ENCODE measurements at places on chromosomes 4 and X.
A peak's percentile ranks its signal among the peaks of the same experiment; 100 is the strongest.

GRCh38 chr4:114659386-114660008 lies 60.9 kb downstream of the UGT8 start:
- peak; percentile 1 for DNase-seq

DNA sequence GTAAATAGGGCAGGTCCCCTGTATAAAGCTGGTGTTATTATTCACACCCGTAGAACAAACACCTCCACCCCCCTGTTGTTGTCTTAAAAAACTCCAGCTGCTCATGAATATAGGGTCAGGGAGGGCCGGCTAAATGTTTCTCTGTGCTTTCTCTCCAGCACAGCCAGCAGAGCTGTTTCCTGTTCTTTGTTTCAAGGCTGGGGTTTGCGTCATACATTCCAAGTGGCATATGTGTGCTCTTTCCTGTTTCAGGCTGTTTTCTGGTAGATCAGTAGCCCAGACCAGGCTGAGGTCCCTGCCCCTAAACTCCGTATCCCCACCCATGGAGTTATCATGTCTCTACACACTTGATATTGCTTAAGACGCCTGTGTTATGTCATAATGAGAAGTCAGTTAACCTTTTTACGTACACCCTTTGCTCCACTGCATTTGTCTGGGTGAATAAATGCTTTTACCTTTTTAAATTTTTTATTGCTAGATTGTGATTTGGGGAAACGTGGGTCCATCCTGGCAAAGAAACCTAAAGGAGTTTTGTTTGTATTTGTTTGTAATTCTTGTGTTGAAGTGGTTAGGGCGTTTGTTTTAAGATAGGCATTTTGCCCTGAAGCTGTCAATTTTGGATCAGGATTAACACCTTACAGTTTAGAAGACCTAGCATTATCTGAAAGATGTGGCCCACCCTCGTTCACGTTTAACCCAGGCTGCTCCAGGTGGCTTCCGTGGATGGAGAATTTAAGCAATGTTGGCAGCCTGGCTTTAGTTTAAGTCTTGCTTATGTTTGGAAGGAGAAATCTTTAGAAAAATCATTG lies 3.3 kb downstream of the KLF3 start:
- DNase-seq, result peak; percentile 74

GRCh38 chr4:76895619-76896018 lies 2.3 kb downstream of the SOWAHB start:
- DNase-seq, result no peak

- DNase-seq, result no peak
These were observed 65.7 kb downstream of the LINC00632 start for GRCh38 chrX:140775211-140775610.

DNA sequence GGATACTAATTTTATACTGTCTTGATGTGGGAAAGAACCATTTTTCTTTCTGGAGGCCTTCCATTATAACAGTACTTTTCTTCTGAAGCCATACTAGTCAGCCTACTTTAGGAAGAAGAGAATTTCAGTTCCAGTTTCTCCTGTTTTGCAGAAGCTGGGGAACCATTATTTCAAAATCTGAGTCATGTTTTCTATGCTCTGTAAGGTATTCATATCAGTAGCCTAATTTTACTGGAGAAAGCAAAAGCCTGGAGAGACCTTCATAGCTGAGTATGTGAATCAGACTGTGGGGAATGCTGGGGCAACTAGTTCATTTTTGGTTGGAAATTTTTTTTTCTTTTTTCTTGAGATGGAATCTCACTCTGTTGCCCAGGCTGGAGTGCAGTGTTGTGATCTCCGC lies 22.4 kb downstream of the AFF1 start:
- DNase-seq, result no peak

- DNase-seq, result no peak
These were observed 851.7 kb upstream of the PCDH10 start for GRCh38 chr4:132297346-132297745.

DNA sequence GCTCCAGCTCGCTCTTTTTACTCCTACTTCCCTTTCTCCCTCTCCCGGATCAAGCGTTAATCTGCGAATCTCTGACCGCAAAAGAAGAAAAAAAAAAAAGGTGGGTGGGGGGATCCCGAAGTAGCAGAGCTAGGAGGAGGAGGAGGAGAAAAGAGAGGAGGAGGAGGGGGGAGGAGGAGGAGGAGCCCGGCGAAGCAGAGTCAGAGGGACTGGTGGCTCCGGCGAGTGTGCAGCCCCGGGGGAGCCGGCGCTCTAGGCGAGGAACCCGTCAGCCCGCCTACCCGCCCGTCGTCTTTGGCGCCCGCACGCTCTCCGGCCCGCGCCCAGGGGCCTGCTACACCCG lies at the start of gene NHSL2:
TSS of gene NHSL2 (plus strand) at position 203 of the 343 bp plus-strand sequence.
- DNase-seq, result no peak

- DNase-seq, result no peak
These were observed 347.5 kb downstream of the NKX6-1 start for GRCh38 chr4:84151574-84151973.

- no peak for DNase-seq
These were observed 78.8 kb upstream of the FAT4 start for GRCh38 chr4:125235971-125236370.

- no peak for DNase-seq
These were observed 112.1 kb downstream of the MGST2 start for GRCh38 chr4:139777757-139778156.

GRCh38 chrX:133414406-133415275 lies 648 bp downstream of the GPC4 start:
- no peak for DNase-seq

DNA sequence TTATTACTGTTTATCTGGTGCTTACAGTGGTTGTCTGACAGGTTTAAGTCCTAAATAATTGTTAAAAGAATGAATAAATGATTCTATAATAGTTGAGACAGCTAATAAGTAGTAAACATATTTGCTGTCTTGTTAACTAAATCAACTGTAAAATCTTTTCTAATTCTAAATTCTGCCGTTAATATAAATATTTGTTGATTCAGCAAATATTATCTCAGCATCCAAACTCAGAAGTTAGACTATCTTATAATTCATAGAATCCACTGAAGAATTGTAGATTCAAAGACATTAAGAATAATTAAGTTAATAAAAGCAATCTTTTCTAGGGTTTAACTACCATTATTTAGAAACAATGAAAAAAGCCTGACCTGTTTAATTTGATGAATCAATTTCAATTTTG lies 256.3 kb downstream of the BMPR1B start:
- DNase-seq, result no peak

- no peak for DNase-seq
These were observed 134.6 kb upstream of the NPY2R start for GRCh38 chr4:155073852-155074251.

- no peak for DNase-seq
These were observed 1.3 kb downstream of the SMIM20 start for GRCh38 chr4:25915353-25915705.

DNA sequence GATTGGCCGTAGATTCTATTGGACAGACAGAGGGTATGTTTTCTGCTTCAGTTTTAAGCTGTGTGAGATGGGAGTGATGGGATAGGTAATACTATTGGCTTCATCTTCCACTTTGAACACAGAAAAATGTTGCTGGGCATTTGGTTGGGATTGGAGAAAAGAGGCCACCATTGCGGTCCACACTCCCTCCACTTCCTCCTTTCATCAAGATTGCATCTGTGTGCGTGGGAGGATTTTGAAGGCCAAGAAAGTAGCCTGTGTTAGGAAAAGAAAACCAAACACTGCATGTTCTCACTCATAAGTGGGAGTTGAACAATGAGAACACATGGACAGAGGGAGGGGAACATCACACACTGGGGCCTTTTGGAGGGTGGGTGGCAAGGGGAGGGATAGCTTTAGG lies 56.4 kb downstream of the EGF start:
- DNase-seq, result no peak

DNA sequence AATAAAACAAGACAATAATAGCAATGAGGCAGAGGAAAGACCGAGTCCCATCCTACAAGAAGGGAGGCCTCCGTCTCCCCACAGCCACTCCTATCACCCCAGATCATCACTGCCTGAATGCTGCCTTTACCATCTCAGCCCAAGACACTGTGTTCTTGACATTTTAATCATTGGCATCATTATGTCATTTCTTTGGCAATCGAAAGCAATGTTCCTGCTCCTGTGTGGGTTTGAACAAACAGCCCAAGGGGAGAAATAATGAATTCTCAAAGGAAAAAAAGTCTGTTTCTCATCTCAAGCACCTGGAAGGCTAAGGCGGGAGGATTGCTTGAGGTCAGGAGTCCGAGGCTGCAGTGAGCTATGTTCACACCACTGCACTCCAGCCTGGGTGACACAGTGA lies 73.0 kb upstream of the ACSL1 start:
- no peak for DNase-seq

- DNase-seq, result no peak
These were observed 18.0 kb upstream of the UBA1 start for GRCh38 chrX:47175588-47175980.

GRCh38 chr4:36997727-36998126 lies 246.8 kb upstream of the NWD2 start:
- no peak for DNase-seq

DNA sequence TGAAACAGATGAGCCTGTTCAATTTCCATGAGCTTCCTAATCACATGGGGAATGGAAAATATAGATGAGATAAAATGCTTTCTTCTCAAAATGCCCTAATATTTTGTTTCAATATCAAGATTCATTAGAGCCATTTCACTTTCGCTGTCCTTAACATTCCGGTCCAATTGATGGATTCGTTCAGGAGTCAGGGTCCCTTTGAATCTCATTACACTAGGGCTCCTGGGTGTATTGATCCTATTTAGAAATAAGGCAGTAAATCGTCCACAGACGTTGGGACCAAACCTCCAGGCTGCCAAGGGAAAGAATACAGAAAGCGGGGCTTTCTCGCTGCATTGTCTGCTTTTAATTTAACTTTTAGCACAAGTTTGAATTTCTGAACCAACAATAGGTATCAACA lies 20.6 kb upstream of the CRMP1 start:
- no peak for DNase-seq

Measured in HS-27A (cell line).